ENCODE measurements at places on chromosomes 3 and 15. TPM values are rescaled to one million over a fixed set of nuclear protein-coding genes. Genes with fewer than 3 reads are reported as not detected.

The FBXW12 gene
- total RNA-seq = not detected

The MUC20 gene
- total RNA-seq = not detected

The SPESP1 gene
- not detected for total RNA-seq

The IL17RE gene
- total RNA-seq = 4.3 TPM

The FOXL2 gene
- 3.5 TPM for total RNA-seq

The STAC gene
- 22.9 TPM for total RNA-seq

The KCNAB1 gene
- total RNA-seq = 0.69 TPM

The EFCC1 gene
- total RNA-seq = not detected

The MORC1 gene
- total RNA-seq = not detected

The DNASE1L3 gene
- not detected for total RNA-seq

The TIMMDC1 gene
- 62.2 TPM for total RNA-seq

The FETUB gene
- not detected for total RNA-seq

The SMCO1 gene
- total RNA-seq = not detected

The FAM219B gene
- total RNA-seq = 53.1 TPM

The RYR3 gene
- 1.2 TPM for total RNA-seq

The PLXND1 gene
- 60.4 TPM for total RNA-seq

The UPK1B gene
- 0.66 TPM for total RNA-seq

The FMN1 gene
- 2.1 TPM for total RNA-seq

The CHRNA3 gene
- 1.3 TPM for total RNA-seq

The RASL12 gene
- total RNA-seq = 20.1 TPM

The AQP9 gene
- total RNA-seq = not detected

The ITIH1 gene
- total RNA-seq = not detected

The GABRR3 gene
- total RNA-seq = not detected

The PROS1 gene
- 4.1 TPM for total RNA-seq

The AP2M1 gene
- total RNA-seq = 269 TPM

The NR1I2 gene
- 4.4 TPM for total RNA-seq

The GOLGA8M gene
- total RNA-seq = not detected

The SMC4 gene
- total RNA-seq = 144 TPM

The CCR4 gene
- total RNA-seq = 0.35 TPM

The CLDN18 gene
- total RNA-seq = not detected

The AZI2 gene
- 24.5 TPM for total RNA-seq

The SYNM gene
- 3.5 TPM for total RNA-seq

The DNAH1 gene
- total RNA-seq = 0.35 TPM
